ENCODE measurements at places on chromosomes 1 and 21.

GRCh38 chr1:17743925-17744324 lies 11.2 kb upstream of the ACTL8 start:
- no peak overlapping the region for H3K27ac ChIP-seq
- no peak for DNase-seq
- H3K4me1 ChIP-seq = no peaks in the 10 kb centered on the region
- no peaks in the 10 kb centered on the region for H3K27me3 ChIP-seq
- no peak overlapping the region for H3K4me3 ChIP-seq

DNA sequence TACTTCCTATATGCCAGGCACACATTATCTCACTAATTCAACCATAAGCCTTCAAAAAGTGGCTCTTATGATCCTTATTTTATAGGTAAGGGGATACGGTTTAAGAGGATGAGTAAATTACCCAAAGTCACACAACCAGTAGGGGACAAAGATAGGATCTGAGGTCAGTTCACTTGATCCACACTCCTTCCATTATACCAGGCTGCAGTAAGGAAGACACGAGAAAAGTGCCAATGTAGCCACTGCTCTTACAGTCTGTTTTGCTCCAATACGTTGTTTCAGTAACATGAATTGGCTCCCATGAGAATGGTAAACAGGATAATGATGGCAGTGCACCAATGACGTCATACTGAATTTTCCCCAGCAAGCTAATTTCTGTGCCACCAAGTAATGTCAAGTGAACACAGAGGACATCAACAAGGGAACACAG lies 15.4 kb upstream of the GUCA2A start:
- peaks cover 23% of the 10 kb centered on the region for H3K4me1 ChIP-seq
- no peak for DNase-seq
- H3K4me3 ChIP-seq = no peak overlapping the region
- H3K36me3 ChIP-seq = peaks cover 60% of the 10 kb centered on the region
- H3K27ac ChIP-seq = no peak overlapping the region

- H3K27me3 ChIP-seq = peaks cover 6% of the 10 kb centered on the region
- DNase-seq = no peak
- H3K4me1 ChIP-seq = peaks cover 12% of the 10 kb centered on the region
- H3K36me3 ChIP-seq = no peaks in the 10 kb centered on the region
- H3K4me3 ChIP-seq = no peak overlapping the region
Observed at GRCh38 chr1:24923485-24924113, 6.5 kb downstream of the RUNX3 start.

DNA sequence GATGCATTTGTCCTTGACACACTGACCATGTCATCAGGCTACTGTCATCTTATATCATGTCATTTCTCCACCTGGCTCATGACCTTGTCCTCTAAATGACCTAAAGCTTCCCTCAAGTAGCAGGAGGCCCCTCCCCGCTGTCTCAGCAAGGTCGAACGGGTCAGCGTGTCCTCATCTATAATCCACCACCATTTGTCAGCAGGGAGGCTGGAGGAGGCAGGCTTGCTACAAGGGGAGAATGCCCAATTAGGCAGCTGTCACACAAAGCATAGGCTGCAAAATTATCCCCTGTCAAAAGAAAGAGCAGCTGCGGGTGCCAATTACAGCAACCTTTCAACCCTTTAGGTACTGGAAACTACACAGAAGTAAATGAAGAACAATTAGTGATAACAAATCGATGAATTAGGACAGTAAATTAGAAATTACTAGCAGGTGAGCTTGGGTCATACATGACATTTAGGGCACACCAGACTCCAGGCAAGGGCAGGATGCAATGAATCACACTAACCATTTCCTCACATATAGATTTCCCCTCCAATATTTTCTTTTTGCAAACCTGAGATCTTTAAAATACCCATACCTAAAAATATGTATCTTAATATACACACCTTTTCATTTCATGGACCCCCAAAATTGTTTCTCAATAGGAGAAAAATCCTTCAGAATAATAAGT lies 61.2 kb downstream of the NRIP1 start:
- DNase-seq = no peak
- no peak overlapping the region for H3K27ac ChIP-seq
- H3K4me1 ChIP-seq = peaks cover 37% of the 10 kb centered on the region
- no peaks in the 10 kb centered on the region for H3K36me3 ChIP-seq
- no peaks in the 10 kb centered on the region for H3K27me3 ChIP-seq

DNA sequence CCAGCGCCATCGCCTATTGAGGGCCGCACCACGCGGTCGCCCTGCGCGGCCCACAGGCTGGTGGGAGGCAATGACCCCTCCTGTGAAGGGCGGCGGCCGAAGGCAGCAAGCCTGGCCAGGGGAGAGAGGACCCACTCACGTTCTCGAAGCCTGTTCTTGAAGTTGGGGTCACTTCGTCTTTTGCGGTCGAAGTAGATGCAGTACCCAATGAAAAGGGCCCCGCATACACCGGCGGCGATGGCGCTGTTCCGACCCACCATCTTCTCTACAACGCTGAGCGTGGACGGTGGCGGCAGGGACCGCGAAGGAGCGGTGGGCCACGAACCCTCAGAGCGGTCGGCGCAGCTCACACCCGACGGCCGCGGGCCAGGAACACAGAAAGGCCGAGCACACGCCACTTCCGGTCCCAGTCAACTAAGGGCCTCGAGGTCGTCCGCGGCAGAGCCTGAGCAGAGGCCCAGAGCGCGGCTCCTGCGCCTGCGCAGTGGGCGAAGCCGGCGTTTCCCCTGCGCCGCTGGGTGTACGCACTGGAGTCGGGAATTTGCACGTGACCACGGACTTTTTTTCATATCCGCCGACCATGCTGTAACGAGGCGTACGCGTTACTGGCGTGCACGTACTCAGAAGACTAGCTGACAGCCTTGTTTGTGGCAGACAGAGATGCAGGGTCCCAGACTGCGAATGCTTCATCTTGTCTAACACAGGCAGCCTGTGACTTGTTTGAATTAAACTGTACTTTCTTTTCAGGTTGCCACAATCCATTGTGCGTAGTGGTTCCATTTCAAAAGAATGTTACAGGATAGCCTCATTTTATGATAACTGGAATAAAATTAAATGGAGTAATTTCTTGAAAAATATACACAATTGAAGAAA lies at the start of gene TOMM20:
TOMM20 (minus strand) TSS at position 382 of the 873 bp plus-strand sequence; CDS start at position 260, 122 bp downstream.
- no peaks in the 10 kb centered on the region for H3K27me3 ChIP-seq
- peak within 1 kb of the TSS; percentile 97 for H3K4me3 ChIP-seq
- peaks cover 6% of the 10 kb centered on the region for H3K4me1 ChIP-seq
- H3K27ac ChIP-seq = peak within 1 kb of the TSS; percentile 95
- H3K36me3 ChIP-seq = peaks cover 47% of the 10 kb centered on the region
- peak; percentile 57 for DNase-seq

GRCh38 chr1:67646145-67647035 lies 38.6 kb upstream of the GADD45A start:
- H3K27ac ChIP-seq = no peak overlapping the region
- no peaks in the 10 kb centered on the region for H3K4me1 ChIP-seq
- no peak overlapping the region for H3K4me3 ChIP-seq
- H3K27me3 ChIP-seq = no peaks in the 10 kb centered on the region

DNA sequence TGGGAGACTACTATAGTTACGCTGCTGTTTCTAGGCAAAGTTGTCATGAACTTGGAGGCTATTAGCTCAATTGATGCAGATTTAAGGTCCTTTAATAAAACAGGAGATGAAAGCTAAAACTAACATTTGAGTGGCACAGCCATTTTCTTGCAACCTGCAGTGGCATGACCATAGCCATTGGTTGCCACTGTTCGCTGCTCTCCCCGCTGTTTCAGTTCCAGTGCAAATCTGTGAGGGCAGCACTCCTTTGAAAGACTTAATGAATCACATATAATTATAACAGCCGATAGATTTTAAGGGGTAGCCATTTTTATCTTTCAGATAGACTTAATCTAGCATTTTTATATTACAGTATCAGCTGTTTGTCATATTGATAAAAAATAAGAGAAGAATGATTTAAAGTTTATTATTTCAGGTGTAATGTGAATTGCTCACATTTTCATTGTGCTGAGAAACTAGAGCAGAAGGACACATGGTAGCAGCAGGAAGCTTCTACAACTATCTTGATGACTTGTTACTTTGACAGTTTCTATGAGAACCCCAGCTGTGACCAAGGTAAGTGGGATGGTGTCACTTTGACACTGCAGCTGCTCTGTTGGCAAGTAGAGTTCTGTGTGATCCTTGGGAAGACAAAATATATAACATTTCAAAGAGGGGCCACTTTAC lies 203.7 kb downstream of the PLA2G4A start:
- no peaks in the 10 kb centered on the region for H3K27me3 ChIP-seq
- no peak for DNase-seq
- no peaks in the 10 kb centered on the region for H3K4me1 ChIP-seq

DNA sequence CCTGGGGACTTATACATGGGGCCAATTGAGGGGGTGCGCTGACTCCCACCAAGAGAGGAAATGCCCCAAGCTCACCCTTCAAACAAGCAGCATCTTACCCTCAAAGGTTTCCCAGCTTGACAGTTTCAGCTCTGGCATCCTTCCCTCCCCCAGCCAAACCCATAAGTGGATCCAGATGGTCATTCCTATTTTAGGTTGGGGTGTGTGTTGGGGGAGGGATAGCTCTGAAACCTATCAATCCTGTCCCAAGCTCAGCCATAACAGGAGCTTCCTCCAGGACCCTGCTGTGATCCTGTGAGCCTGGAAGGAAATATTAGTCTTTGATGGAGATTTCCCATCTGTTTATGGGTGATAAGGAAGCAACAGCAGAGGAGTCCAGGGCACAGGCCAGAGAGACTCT lies 3.4 kb upstream of the TMEM222 start:
- no peak for DNase-seq
- peaks cover 30% of the 10 kb centered on the region for H3K4me1 ChIP-seq
- no peak overlapping the region for H3K4me3 ChIP-seq
- no peaks in the 10 kb centered on the region for H3K36me3 ChIP-seq
- H3K27me3 ChIP-seq = no peaks in the 10 kb centered on the region
- H3K27ac ChIP-seq = no peak overlapping the region

DNA sequence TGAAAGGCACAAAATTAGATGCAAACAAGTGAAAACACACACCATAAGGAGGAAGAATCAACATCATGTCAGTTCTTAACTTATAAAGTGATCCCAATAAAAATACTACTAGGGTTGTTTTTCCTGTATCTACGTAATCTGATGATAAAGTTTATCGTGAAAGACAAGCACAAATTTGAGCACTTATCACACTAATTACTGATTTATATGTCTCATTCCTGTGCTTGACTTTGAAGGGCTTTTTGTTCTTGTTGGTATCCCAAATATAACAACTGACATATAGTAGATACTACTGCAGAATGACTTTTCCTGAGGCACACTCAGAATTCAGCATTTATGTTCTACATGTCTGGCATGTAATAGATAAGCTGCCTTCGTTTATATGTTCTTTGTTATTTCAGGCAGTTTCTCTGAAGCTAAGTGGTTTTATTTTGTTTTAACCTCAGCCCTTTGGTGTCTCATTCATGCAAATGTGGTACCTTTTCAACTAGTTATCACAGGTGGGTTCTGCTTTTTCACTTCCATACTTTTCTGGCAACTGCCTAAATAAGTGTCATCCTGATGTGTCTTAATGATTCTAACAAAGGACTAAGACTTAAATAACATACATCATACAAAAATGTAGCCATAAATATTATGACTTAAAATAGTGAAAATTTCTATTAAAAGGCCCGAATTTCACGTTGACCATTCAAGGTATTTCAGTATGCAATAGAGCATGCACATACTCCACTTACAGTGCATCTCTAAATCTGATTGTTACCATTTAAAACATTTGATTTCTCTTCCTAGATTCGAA lies 73.2 kb downstream of the LRRC8C start:
- no peak overlapping the region for H3K4me3 ChIP-seq
- no peak for DNase-seq
- no peaks in the 10 kb centered on the region for H3K27me3 ChIP-seq
- H3K27ac ChIP-seq = no peak overlapping the region
- H3K36me3 ChIP-seq = no peaks in the 10 kb centered on the region

GRCh38 chr1:35702508-35702907 lies 16.2 kb downstream of the C1orf216 start:
- H3K27me3 ChIP-seq = peaks cover 96% of the 10 kb centered on the region
- no peak for DNase-seq
- H3K4me1 ChIP-seq = peaks cover 3% of the 10 kb centered on the region
- no peak overlapping the region for H3K27ac ChIP-seq
- H3K4me3 ChIP-seq = no peak overlapping the region

GRCh38 chr1:44112486-44112885 lies 6.1 kb upstream of the KLF17 start:
- H3K36me3 ChIP-seq = no peaks in the 10 kb centered on the region
- no peaks in the 10 kb centered on the region for H3K4me1 ChIP-seq
- H3K27ac ChIP-seq = no peak overlapping the region
- H3K27me3 ChIP-seq = no peaks in the 10 kb centered on the region
- H3K4me3 ChIP-seq = no peak overlapping the region

DNA sequence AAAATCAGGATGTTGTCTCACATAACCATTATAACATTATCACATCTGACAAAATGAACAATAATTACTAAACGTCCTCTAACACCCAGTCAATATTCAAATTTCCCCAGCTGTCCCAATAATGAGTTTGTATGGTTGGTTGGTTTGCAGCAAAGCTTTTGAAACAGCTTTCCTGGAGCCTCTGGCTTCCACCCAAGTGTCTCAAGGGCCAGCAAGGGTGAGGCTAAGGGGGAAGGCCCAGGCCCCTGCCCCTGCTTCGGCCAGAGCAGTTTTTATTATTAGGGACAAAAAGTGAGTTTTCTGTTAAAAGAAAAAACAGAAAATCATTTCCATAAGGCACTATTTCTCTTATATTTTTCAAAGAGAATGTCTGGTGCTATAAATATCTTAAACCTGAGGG lies 19.1 kb upstream of the AVPR1B start:
- H3K27me3 ChIP-seq = no peaks in the 10 kb centered on the region
- no peak for DNase-seq
- no peaks in the 10 kb centered on the region for H3K36me3 ChIP-seq

- peak overlapping the region; percentile 40 for H3K4me3 ChIP-seq
- H3K4me1 ChIP-seq = peaks cover 20% of the 10 kb centered on the region
- no peaks in the 10 kb centered on the region for H3K27me3 ChIP-seq
- H3K27ac ChIP-seq = peak overlapping the region; percentile 81
Observed at GRCh38 chr1:144551107-144551542, 41.6 kb upstream of the PPIAL4F start.

DNA sequence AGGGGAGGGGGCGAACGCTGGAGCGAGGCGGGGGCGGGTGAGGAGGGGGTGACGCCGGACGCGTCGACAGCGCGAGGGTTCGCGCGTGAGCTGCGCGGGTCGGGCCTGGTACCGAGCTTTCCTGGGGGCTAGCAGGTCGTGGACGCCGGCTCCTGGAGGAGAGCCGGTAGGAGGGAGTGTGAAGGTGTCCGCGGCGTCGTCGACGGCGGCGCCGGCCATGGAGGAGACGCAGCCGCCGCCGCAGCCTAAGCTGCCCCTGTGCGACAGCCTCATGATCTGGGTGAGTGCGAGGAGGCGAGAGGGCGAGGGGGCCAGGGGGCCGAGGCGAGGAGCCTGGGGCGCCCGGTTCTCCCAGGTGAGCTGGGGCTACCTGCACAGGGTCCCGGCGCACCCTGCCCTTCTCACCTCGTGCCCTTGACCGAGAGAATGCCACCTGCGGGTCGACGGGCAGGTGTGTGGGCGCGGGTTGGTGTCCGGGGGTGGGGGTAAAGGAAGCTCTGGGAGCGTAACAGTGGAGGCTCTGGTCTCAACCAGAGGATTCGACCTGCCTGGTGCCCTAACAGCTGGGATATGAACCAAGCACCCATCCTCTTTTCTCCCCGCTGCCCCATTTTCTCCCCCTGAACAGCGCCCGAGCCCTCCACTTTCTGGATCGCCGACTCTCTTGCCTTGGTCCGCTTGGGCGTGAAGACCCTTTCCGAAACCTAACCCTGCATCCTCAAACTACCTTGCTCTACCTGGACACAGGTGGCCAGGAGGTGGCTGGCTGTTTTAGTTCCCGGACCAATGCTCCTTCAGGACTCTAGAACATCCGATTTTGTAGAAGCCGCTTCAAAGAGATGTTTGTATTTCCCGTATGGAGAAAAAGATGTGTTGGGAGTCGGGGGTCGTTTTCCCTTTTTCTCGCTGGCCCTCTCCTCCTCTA lies at the start of gene HOOK1:
HOOK1 (plus strand) TSS at position 49 of the 925 bp plus-strand sequence; CDS start at position 218, 169 bp downstream.
- H3K36me3 ChIP-seq = no peaks in the 10 kb centered on the region
- DNase-seq = no peak
- H3K27ac ChIP-seq = peak within 1 kb of the TSS; percentile 93
- peak within 1 kb of the TSS; percentile 73 for H3K4me3 ChIP-seq
- peaks cover 50% of the 10 kb centered on the region for H3K27me3 ChIP-seq

Measured in esophagus squamous epithelium (tissue), 5 donors.